ENCODE measurements at places on chromosomes 2 and 18.

- DNase-seq = peak; percentile 33
Observed at GRCh38 chr2:203740871-203741281, 34.4 kb downstream of the CD28 start.

GRCh38 chr2:42123426-42123825 is 45.7 kb upstream of the EML4 start:
- DNase-seq = no peak

GRCh38 chr2:196284866-196285557 is 113.6 kb upstream of the STK17B start:
- DNase-seq = no peak

- no peak for DNase-seq
Observed at GRCh38 chr2:159072795-159073194, 104.4 kb downstream of the TANC1 start.

DNA sequence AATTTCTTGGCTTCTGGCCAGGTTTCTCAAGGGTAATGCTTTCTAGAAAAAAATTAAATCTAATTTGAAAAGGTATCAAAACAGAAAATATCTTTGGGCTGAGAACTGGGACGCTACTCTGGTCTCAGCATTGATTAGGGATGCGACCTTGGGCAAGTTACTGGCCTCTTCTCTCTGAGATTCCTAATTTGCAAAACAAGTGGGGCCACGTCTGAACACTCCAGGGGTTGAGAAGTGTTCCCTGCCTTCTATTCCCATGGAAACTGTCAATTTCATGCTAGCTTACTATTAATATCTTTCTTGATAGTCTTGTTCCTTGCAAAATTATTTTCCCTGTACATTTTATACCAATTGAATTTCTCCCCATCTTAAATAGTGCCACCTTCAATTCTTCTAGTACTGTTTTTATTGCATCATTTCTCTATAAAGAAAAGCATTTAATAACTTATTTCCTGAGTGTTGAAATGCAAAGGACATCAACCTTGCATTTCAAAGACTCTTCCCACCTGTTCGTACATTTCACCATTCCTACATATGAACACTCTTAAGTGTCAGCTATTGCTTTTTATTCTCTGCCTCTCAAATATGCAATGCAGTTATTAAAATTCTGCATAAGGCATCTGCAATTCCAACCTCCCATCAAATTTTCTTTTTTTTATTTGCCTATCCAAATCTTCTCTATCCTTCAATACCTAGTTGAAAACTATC is 118.3 kb upstream of the DSEL start:
- DNase-seq = no peak

DNA sequence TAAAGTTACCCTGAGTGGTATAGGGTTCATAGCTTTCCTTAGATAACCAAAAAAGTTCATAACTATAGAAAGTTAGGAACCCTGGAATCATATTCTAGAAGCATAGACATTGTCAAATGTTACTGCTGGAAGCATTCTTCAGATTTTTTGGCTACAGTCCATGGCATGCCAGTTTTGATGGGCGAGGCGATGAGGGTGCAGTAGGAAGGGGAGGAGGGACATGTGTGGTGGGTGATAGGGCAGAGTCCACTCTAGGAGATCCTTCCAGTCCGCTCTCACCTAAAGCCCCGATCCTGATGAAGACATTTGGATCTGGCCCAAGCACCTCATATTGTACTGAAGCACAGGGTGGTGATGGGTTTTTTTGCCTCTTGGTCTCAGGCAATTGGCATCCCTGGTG is 91.8 kb downstream of the HRH4 start:
- DNase-seq = no peak

- DNase-seq = no peak
Observed at GRCh38 chr2:173568054-173568453, 213.4 kb downstream of the CDCA7 start.

- DNase-seq = no peak
Observed at GRCh38 chr2:170587922-170588321, 127.2 kb upstream of the SP5 start.

DNA sequence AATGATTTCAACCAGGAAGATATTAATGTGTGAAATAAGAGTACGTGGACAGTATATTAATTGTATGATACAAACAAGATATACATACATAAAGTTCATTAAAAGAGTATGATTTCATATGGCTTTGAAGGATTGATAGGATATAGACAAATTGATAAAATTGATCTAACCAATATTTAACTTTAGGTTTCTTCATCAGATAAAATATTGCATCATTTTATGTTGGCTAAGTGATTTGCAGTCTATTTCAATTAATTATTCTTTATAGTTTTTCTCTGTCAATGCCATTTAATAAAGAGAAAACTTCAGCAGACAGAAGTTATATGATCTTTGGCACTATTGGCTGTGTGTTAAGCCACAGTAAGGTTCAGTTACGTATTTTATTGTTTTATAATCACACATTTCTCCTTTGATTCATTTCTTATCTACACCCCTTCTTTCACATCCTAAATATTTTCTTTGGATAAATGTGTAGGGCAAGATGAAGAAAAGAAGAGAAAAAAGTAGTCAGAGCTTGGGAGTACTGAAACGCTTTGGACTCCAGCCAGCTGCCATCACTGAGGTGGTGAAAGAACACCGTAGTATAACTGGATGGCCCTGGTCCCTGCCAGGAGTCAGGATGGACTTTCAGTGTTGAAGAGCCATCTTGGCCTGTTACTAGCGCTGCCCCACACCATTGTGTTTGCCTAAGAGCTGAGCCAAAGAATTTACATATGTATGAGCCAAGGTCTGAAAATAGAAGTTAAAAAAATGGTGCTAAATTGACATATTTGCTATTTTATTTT is 9.8 kb upstream of the CPS1 start:
- DNase-seq = no peak

- DNase-seq = no peak
Observed at GRCh38 chr18:34998661-34999060, 42.6 kb upstream of the MAPRE2 start.

GRCh38 chr18:39713961-39714360 is 2148.4 kb upstream of the CELF4 start:
- DNase-seq = no peak

GRCh38 chr2:61924895-61925663 is 19.6 kb downstream of the COMMD1 start:
- no peak for DNase-seq

GRCh38 chr18:58862356-58862755 is 2.3 kb upstream of the ZNF532 start:
- no peak for DNase-seq

DNA sequence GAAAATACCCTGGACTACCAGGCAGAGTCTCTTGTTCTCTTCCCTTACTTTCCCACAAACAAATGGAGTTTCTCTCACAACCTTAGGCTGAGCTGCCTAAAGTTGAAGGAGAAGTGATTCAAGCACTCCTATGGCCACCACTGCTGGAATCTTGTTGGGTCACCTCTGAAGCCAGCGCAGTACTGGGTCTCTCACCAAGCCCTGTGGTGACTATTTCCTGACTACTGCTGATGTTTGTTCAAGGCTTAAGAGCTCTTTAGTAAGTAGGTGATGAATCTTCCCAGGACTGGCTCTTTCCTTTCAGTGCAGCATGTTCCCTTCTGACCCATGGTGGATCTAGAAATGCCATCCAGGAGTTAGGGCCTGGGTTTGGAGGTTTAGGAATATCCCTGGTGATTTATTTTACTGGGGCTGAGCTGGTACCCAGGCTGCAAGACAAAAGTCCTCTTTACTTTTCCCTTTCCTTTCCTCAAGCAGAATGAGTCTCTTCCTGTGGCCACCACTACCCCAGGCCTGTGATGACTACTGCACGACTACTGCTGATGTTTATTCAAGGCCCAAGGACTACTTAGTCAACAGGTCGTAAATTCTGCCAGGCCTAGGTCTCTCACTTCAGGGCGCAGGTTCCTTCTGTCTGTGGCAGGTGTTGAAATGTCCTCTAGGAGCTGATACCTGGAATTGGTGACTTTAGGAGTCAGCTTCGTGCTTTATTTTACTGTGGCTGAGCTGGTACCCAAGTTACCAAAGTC is 121.8 kb downstream of the SLC4A10 start:
- DNase-seq = no peak

DNA sequence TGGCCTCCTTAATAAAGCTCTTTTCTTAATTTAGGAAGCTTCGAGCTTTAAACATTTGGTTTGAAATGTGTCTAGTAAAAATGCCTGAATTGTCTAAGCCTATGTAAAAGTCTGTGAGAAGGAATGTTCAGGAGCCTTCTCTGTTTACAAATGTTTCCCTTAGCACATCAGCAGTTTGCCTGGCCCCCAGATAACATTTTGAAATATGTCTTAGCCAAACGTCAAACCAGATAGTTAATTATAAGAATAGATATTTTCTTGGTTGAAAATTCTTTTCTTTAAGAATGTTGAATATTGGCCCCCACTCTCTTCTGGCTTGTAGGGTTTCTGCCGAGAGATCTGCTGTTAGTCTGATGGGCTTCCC is 498.6 kb downstream of the CCDC85A start:
- DNase-seq = no peak

GRCh38 chr2:235587202-235587601 is 93.4 kb downstream of the AGAP1 start:
- no peak for DNase-seq

- no peak for DNase-seq
Observed at GRCh38 chr2:10914272-10914693, 2.5 kb downstream of the KCNF1 start.

GRCh38 chr18:8825729-8826375 is 120.5 kb downstream of the MTCL1 start:
- DNase-seq = no peak

DNA sequence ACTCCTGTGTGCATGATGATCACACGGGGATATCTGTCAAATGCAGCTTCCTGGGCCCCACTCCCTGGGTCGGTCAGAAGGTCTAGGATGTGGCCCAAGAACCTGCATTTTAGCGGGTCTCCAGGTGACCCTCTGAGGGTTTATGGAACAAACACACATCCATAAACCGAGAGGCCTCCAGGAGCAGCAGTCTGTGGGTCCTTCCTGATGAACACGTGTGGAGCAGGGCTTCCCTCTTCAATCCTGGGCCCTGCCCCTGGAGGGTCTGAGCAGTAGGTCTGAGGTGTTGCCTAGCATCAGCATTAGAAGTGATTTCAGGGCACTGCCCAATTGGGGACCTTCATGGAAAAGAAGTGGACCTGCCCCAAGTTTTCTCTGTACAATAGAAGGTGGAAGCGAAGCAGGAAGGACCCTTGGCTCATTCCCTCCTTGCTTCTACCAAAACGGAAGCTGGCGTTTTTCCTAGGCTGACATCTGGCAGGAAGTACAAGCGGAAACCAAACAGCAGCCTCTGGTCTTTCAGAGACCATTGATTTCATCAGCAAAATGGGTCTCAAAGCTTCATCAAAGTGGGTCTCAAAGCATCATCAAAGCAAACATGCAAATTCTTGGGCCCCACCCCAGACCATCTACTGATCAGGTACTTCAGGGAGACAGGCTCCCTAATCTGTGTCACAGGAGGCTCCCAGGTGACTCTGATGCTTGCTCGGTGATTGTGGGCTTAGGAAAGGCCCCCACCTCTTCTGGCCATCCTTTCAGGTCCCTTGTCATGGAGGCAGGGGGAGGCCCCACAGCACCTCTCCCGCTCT is 30.7 kb downstream of the INO80C start:
- no peak for DNase-seq

DNA sequence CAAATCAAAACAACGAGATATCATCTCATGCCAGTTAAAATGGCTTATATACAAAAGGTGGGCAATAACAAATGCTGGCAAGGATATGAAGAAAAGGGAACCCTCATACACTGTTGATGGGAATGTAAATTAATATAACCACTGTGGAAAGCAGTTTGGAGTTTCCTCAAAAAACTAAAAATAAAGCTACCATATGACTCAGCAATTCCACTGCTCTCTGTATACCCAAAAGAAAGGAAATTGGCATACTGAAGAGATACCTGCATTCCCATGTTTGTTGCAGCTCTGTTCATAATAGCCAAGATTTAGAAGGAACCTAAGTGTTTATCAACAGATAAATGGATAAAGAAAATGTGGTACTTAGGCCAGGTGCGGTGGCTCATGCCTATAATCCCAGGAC is 124.8 kb downstream of the MSTN start:
- no peak for DNase-seq

- peak; percentile 73 for DNase-seq
Observed at GRCh38 chr2:177164584-177165052, 48.0 kb upstream of the HNRNPA3 start.

DNA sequence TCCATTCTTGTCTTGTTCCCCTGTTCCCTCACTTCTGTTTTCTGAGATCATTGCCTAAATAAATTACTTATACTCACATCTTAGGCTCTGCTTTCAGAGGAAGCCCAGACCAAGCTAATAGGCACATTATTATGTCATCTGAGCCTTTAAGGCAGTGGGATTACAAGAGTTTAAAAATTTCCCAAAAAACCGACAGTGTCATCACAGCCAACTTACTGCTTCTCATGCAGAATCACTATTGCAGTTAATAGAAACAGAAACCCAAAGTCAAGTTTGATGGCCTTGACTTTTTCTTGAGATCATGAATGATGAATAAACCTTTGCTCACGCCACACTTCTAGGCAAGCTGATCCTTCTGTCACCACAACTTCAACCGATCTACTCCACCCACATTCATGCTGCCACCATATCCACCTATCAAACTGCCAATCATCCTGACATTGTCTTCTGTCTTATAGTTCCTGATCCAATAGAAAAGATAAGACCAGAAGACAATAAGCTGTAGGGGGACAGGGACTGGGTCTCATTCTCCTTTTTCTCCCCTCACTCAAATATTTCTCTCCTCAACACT is 142.7 kb upstream of the CREB1 start:
- DNase-seq = no peak

DNA sequence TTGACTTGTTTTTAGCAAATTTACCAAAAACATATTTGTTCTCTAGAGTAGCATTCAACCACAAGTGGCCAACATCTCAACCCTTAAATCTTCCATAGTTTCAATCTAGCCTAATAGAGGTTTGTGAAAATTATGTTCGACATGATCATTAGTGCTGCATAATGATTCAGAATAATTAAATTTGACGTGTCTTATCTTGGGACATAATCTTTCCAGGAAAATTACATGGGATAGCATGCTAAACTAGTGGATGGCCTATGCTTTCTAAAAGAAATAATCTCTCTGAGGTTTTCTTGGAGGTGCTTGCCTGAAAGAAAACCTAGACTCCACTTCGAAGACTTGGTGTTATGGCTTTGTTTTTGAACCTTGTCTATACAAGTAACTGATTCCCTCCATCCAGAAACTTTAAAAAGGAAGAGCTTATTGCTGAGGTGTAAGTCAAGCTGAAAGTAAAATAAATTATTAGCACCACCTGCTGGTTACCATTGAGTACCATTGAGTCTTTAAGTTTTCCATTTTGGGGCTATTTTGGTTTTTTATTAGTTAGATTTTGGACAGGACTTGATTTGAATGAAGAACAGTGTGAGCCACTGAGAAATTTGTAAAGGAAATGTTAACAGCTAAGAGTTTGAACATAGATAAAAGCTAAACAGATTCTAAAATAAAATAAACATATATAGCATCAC is 32.7 kb downstream of the COX7A2L start:
- DNase-seq = no peak

- DNase-seq = no peak
Observed at GRCh38 chr18:39232937-39233336, 1667.3 kb upstream of the CELF4 start.

GRCh38 chr2:90069290-90069894 is 1377.9 kb downstream of the RPIA start:
- peak; percentile 4 for DNase-seq

GRCh38 chr2:219538504-219538951 is 5.1 kb downstream of the CHPF start:
- DNase-seq = no peak

All from CD4-positive, alpha-beta T cell (primary cell).